ENCODE measurements at places on chromosomes 4 and X.

- DNase-seq, result no peak
Measured at GRCh38 chrX:138986866-138987265, 275.3 kb upstream of the FGF13 start.

DNA sequence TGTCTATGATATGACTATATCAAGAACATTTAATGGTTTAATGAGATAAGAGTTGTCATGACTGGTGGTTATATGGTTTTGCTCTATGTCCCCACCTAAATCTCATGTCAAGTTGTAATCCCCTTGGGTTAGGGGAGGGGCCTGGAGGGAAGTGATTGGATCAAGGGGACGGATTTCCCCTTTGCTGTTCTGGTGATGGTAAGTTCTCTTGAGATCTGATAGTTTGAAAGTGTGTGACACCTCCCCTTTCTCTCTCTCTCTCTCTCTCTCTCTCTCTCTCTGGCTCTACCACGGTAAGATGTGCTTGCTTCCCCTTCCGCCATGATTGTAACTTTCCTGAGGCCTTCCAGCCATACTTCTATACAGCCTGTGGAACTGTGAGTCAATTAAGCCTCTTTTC, 803.4 kb downstream of the TRIML1 start:
- no peak for DNase-seq

GRCh38 chr4:48844843-48845242, 14.0 kb downstream of the OCIAD1 start:
- no peak for DNase-seq

DNA sequence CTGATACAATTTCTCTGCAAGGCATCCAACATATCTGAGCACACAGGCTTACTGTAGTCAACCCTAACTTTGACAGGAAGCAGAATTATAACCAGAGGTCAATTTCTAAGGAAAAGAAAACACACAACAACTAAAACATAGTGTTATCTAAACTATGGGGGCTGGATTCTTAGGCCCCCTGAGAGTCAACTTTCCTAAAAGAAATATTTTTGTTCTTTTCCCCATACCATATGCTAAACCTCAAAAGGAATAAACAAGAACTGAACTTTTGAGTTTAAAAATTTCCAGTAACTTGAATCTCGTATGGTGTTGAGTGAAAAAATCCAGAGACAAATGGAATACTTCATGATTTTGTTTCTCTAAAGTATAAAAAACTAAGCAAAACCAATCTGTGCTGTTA, 42.9 kb downstream of the ATXN3L start:
- no peak for DNase-seq

DNA sequence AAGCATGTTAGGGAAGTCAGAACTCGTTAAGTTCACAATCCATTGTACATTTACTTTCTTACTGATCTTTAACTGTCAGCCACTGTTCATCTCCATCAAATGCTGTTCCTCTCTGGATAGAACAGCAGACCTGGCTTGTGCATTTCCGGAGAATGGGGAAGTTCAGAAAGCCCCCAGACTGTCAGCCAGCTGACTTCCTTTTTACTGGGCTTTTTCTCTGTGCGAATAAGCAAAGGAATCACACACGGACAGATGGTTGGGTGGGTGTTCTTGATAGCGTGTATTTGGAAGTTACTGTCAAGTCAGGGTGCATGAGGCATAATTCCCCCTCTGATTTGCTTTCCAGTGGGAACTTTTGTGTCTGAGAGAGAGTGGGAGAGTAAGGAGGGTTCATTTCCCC, 56.8 kb downstream of the TSPAN7 start:
- no peak for DNase-seq

DNA sequence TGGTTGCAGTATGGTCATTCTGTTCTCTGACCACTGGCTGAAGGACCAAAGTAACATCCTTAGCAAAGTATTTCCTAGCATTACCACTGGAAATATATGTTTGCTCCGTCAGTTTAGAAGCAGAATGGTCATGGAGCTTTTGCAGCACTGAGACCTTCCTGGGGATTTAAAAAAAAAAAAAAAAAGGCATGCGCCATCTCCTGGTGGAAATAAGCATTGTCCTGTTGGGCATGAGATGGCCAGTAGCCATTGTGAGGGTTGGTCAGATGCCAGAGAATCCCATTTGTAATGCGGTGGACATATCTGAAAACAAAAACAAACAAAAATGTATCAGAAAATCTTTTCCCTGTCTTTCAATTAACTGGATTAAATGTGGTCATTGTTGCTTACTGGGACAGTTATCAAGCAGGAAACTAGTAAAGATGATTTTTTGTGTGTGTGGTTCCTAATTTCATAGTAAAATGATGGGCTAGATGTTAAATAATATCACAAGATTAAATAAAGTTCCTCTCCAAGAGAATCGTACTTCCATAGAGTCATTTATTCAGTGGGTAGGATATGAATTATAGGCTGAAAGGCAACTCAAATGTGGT, 139.6 kb downstream of the SOWAHB start:
- DNase-seq, result no peak

DNA sequence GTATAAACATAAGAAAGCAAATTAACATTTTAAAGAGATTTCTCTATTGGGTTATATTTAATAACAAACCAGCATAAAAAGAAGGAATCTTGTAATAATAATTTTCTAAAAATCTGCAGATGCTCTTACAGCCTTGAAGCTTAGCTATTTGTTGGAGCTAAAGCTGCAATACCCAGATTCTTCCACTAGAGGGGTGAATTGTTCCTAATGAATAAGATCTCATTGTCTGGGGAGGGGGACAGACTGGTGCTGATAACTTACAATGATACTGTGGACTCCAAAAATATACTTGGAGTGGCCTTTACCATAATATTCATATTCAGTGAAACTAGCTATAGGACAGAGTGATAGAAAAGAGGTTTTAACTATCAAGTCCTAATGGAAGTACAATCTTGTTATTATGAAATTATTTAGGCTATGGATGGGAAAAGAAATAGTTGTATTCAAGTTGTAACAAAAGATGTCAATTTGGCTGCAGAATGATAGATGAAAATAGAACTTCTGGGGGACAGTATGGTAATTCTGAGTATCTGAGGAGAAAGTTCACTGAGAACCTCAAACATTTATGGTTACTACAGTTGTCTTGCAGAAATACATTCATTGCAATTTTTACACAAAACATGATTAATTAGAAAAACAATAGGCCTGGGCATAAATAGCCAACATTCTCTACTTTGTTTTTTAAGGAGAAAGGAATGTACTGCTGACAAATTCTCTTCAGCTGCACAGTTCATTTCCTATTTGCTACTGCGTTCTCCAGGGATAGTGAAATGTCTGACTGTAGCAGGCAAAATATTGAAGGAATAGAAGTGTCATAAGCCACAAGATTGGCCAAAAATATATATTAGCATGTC, 443.3 kb downstream of the GBA3 start:
- DNase-seq, result peak; percentile 17

DNA sequence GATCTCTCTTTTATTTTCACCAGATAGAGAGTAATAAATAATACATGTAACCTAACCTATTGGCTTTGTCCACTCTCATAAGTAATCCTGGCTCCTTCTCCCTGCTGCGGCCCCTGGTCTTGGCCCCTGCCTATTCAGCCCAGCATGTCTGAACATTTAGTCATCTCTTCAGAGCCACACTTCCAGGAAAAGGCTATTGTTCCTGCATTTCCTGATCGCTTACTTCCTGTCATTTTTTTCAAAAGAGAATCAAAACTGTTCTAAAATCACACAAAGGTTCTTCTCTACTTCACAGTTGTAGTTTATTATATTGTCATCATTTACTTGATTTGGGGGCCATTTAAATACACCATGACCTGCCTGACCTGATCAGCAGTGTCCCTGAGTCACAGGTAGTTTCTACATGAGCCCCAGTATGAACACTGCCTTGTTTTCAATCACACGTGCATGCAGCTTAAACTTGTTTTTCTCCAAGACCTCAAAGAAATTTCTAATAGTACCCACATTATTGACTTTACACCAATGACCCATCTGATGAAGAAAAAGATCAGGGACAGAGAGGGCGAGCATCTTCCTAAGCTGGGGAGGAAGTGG, 47.4 kb upstream of the KDR start:
- DNase-seq, result no peak

GRCh38 chrX:154430479-154430878, 2.0 kb downstream of the ATP6AP1 start:
- no peak for DNase-seq

- peak; percentile 86 for DNase-seq
Measured at GRCh38 chr4:26028793-26029567, 115.0 kb downstream of the SMIM20 start.

DNA sequence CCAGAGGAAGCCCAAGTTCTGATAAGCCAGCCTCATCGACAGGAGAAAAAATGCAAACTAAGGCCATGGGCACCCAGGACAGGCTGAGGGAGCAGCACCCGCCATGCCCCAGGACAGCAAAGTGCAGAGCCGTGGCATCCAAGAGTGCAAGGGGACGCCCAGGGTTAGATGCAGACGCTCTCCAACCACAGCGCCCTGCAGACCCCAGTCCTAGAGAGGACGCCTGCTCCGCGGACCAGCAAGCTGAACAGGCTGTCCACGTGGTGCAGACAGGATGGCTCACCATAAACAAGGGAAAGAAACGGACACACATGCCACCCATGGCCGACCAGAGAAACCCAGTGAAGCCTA, 32.6 kb downstream of the GAK start:
- no peak for DNase-seq

DNA sequence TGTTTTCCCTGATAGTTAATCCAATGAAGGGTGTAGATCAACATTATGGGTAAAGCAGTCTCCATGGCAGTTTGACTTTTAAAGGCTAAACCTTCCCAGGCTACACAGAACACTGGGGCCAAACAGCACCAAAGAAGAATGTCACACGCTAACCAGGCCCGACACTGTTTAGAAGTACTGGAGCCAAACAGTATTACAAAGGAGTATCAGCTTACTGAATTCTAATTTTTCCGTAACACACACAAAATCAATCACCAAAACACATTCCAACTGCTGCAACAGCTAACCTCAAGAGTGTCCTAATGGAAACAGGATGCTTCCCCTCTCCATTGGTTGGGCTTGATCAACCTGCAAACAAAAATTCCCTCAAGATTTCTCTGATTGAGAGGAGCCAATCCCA, 783.5 kb downstream of the PCDH18 start:
- DNase-seq, result no peak

DNA sequence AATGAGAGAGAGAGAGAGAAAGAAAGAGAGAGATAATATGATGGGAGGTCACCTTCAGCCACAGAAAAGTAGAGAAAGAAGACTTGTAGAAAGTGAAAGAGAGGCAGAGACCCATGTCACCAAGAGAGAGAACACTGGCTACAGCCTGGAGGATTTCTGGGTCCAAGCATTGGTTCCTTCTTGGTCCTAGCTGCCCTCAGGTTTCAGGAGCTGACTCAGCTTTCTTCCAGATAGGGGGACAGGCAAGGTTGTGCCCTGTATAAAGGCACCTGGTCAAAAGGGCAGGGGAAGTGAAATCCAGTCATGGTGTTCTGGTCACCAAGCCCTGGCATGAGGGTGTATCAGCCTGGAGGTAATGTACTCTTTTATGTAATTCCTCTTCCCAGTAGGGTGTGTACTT, 47.5 kb upstream of the XK start:
- no peak for DNase-seq

GRCh38 chrX:103733017-103733416, 22.3 kb downstream of the TMEM31 start:
- no peak for DNase-seq

DNA sequence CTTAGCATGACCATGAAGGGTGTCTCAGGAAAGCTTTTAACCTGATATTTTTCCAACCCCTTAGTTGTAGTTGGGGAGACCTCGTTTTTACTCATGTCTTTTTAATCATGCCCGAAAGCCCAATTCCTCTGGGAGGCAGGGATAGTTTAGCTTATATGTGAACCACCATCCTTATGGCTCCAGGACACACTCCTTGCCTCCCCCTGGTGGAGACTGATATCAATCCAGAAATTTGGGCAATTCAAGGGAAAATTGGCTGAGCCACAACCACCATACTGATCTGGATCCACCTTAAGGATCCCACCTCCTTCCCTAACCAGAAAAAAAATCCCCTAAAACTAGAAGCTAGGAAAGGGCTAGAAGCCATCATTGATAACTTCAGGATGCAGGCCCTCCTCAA, 13.4 kb upstream of the COL25A1 start:
- DNase-seq, result no peak

DNA sequence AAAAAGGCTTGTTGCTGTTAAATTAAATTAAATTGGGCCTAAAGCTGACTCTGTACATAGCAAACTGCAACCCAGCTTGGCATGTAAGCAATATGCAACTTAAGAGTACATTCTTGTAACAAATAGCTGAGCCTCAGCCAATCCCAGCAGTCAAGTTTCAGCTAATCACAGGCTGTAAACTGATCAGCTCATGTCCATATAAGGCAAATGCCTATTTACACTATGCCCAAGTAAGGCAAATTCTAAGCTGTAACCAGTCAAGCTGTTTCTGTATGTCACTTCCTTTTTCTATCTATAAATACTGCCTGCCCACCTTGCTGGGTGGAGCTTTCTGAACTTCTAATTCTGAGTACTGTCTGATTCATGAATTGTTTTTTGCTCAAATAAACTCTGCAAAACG, 429.1 kb upstream of the FTHL17 start:
- no peak for DNase-seq

All from NCI-H1436 (cell line).